Nucleus accumbens (tissue), 56 donors: ENCODE measurements at places on chromosomes 11 and 22.

DNA sequence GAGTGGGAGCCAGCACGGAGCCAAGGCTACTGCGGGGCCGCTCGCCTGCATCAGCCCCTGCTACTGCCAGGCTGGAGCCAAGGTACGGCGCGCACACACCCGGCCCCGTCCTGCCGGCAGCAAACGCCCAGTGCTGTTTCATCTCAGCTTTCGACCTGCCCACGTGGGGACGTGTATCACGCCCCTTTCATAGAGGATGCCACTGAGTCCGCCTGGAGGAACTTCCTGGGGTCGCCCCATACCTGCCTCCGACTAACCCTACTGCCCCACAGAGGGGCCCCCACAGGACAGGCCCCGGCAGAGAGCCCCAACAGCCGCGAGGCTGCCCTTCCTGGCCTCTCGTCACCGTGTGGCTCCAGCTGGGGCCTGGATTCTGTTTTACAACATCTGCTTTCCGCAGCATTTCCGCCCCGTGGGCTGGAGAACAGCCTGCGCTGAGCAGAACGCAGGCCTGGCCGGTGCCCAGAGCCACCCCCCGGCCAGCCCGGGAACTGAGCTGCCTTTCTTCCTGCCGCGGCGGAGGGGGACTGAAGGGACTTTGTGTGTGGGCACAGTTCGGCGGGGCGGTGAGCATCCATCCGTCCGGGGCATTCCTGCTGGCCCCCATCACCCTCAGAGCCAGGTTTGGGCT lies 22.9 kb upstream of the ARHGAP8 start:
- peak; percentile 59 for DNase-seq

DNA sequence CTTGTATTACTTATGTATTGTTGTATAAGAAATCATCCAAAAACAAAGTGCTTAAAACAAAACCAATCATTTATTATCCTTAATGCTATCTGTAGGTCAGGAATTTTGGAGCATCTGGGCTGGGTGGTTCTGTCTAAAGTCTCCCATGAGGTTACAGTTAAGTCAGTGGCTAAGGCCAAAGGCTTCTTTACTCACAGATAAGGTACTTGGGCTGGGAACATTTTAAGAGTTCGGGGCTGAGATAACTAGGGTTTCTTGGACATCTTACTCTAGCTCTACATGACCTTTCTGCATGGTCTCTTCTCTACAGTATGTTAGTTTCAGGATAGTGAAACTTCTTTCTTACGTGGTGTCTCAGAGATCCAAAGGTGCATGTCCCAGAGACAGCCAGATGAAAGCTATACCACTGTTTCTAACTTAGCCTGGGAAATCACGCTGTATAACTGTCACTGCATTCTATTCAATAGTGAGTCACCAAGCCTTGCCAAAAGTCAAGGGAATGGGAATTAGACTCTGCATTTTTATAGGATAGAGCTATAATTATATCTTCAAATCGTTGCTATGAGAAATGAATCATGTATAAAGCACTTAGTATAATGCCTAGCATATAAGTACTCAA lies 29.6 kb downstream of the SOX6 start:
- no peak for DNase-seq

- DNase-seq: no peak
Measured at GRCh38 chr11:94593030-94593429, 25.9 kb downstream of the PIWIL4 start.

GRCh38 chr11:128551611-128552335 lies 35.6 kb downstream of the ETS1 start:
- no peak for DNase-seq

DNA sequence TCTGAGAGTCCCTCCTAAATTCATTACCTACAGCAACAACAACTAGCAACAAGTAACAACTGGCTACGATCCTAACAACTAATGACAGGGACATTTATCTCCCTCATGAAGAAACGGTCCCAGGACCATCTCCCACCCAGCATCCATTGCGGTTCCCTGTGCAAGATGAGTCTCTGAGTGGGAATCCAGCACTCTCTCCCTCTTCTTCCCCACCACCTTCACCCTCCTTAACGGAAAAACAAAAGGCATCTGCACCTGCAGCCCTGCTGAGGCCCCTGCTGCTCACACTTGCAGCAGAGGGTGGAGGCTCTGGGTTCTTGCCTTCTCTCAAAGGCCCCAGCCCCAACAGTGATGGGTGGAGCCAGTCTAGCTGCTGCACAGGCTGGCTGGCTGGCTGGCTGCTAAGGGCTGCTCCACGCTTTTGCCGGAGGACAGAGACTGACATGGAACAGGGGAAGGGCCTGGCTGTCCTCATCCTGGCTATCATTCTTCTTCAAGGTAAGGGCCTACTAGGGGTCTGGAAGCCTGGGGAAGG lies at the start of gene CD3G:
CD3G (plus strand) TSS at position 364 of the 535 bp plus-strand sequence; CDS start at position 444, 80 bp downstream.
- no peak for DNase-seq

- no peak for DNase-seq
Measured at GRCh38 chr22:43681731-43682360, 130.3 kb downstream of the EFCAB6 start.

- no peak for DNase-seq
Measured at GRCh38 chr11:134072844-134073243, 4.0 kb downstream of the JAM3 start.

- DNase-seq: no peak
Measured at GRCh38 chr11:86914865-86915519, 40.2 kb downstream of the FZD4 start.

DNA sequence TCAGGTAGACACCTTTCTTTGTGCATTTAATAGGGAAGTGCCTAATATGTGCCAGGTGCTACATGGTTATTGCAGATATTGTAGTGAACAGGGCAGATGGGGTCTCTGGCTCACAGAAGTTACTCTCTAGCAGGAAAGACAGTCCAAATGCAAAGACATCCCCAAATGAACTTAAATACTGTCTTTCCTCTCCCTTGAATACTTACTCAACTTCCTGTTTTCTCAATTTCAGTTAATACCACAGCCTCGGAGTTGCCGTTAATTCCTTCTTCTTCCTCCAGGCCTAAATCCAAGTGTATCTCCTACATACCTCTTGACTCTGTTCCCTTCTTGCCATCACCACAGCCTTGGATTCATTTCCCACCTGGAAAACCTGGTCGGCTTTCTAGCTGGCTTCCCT lies 134.3 kb upstream of the SESN3 start:
- DNase-seq: no peak

DNA sequence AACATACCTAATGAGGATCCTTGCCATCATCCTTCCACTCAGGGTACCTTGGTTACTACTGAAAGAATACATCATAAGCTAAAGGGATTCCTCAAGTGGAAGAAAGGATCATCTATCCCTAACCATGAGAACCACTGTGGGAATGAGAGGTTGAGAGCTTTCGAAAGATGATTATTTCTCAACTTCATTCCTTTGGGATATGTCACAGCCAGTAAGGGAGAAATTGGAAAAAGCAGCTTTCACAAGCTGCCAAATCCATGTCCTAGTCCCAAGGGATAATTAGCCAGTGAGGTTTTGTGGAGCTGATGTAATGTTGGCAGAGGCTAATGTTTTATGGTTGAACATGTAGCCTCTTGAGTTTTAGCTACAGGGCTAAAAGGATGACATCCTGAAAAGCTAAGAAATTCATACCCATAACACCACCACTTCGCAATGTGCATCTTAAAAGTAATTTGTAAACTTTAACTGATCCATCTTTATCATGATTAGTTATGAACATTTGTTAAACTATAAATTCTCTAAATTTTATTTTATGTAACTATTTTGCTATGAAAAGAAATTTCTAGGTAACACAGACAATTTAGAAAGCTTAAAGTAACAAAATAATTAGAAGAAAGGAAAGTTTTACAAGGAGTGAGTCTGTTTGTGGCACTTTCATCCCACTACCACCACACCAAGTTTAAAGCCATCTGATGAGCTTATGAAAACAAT lies 123.9 kb downstream of the MRTFA start:
- no peak for DNase-seq

DNA sequence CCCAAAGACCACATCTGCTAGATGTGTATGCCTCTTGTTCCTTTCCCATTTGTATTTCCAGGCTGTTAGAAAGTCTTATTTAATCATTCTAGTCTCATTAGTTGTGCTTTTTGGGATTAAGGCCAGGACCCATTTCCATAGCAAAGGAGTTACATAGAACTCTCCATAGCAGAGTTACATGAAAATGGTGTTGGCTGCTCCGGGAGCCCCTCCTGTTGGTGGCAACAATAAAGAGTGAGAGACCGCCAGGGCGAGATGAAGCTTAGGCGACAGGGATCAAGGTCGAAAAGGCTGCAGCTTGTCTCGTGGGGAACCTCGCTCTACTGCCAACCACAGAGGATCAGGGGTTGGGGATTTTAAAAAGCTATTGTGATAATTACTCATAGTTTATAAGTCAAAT lies 58.3 kb downstream of the GRIK4 start:
- no peak for DNase-seq

- DNase-seq: no peak
Measured at GRCh38 chr11:45538939-45539338, 126.5 kb downstream of the CHST1 start.

- DNase-seq: no peak
Measured at GRCh38 chr11:60345489-60345888, 18.4 kb downstream of the MS4A6E start.

DNA sequence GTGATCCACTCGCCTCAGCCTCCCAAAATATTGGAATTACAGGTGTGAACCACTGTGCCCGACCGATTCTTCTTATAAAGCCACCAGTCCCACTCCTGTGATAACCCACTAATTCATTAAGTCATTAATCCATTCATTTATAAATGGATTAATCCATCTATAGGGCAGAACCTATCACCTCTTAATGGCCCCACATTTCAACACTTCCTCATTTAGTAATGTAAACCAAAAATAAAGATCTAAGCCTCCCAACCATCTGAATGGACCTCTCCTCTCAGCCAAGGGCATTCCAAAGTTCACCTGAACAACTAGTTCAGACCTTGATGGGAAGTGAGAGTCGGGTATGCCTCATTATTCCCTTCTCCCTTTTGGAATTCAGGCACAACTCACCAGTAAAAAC lies 9.9 kb upstream of the MRPL11 start:
- DNase-seq: no peak

DNA sequence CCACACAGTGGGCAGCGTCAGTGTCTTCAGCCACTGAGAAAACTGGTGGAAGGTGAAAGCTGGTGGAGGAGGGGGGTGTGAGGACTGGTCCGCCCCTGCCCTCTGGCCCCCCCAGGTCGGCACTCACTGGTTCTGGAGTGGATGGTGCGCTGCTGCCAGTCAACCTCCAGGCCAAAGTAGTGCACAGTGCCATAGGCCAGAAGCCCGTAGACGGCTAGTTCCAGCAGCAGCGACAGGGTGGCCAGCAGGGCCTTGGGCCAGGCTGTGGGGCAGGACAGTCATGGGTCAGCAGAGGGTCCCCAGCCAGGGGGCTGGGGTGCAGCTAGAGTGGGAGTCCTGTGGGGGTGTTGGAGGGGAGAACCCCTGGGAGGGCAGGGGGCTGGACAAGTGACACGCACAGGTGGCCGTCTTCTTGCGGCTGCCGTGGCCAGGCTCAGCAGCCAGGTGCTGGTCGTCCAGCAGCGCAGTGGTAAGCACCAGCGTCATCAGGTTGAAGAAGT lies 2.2 kb downstream of the LMF2 start:
- DNase-seq: no peak

GRCh38 chr22:37957232-37957631 lies 3.7 kb downstream of the POLR2F start:
- DNase-seq: no peak

- peak; percentile 18 for DNase-seq
Measured at GRCh38 chr22:30310881-30311771, 15.6 kb downstream of the TBC1D10A start.

GRCh38 chr11:41250408-41250935 lies 209.0 kb downstream of the LRRC4C start:
- DNase-seq: no peak

- DNase-seq: no peak
Measured at GRCh38 chr11:123474994-123475393, 44.9 kb downstream of the GRAMD1B start.

DNA sequence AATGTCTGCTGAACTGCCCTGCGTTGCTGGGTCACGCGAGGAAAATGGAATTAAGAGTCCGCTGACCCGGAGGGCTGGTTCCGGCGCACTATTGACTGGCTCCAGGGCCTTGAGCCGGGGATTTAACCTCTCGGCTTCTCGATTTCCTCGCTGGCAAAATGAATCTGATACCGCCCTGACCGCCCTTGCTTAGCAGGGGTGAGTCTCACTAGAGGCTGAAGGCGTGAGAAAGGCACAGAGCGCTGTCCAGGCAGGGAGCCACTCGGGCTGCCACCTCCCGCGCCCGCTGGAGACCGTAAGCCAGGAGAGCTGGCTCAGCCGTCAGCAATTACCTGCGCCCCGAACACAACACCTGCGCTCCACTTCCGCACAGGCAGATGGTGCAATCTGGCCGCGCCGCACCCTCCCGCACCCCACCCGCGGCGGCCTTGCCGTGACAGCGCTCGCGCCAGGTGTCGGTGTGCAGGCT lies 65.6 kb downstream of the BUD13 start:
- no peak for DNase-seq

- DNase-seq: no peak
Measured at GRCh38 chr22:35257002-35257320, 332 bp upstream of the HMGXB4 start.

DNA sequence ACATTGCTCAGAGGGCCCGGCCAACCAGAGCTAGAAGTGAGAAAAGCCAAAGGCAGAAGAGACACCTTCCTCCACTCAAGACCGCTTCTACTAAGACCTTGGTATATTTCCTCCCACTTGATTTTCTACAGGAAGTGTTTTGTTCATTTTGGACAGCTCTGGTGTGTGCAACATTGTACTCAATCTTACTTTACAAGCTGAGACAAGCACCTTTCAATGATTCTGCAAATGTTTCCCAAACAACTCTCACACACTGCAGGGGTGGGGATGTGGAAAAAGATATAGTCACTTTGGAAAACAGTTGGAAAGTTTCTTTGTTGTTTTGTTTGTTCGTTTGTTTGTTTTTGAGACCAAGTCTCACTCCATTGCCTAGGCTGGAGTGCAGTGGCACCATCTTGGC lies 15.7 kb downstream of the MYO18B start:
- DNase-seq: no peak

- no peak for DNase-seq
Measured at GRCh38 chr11:70173018-70173417, 30.1 kb upstream of the FADD start.

DNA sequence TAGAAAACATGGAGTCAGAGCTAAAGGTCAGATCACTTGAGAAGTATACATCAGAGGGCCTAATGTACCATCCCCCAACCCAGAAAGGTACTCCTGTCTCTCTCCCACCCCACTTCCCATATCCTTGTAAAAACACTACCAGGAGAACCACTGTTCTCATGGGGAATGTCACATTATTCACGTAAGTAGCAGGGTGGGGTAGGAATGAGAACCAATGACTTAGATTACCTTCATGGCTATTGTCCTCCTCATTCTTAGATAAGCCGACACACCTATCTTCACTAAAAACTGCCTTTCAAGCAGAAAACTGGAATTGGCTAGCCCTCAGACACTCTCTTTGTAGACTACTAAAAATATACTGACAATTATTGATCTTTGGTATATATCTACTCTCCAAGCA lies 63.6 kb downstream of the CEP57 start:
- no peak for DNase-seq

- no peak for DNase-seq
Measured at GRCh38 chr22:23984430-23984829, 4.5 kb downstream of the GSTT2 start.
